ENCODE measurements at places on chromosomes 3 and 15.
A peak's percentile ranks its signal among the peaks of the same experiment; 100 is the strongest.

- DNase-seq = no peak
Measured at GRCh38 chr15:94182883-94183282, 48.5 kb upstream of the MCTP2 start.

DNA sequence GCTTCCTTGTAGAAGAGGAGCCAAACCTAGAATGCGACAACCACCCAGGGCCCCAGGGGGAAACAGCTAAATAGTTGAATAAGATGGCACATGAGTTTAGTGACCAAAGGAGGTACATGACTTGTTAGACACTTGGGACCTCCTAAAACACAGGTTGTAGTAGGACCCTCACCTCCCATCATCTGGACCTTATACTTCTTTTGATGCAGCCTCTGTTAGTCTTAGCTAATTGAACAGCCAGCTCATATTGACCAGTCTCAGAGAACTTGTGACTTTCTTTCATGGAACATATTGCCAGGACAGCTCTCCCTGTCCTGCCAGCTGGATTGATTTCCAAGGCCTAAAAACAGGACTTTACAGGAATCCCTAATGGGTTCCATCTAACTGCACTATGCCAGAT lies 45.0 kb downstream of the SPSB4 start:
- no peak for DNase-seq

DNA sequence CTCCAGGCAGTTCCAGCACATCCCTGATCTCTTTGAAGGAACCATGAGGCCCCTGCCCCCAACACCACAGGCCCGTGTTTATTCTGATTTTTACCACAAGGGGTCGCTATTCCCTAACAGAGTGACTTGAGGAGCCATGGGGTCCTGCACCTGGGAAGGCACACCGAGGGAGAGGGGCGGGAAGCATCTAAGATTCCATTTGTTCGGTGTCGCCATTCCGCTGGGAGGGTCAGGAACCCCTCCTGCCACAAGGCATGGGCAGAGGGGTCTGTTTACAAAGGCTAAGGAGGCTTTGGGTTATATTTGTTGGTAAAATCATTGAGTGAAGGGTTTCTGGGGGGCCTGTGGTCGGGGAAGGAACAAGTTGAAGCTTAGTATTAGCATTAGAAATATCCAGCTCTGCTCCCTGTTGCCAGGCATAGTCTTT lies 77.1 kb downstream of the WDR76 start:
- peak; percentile 50 for DNase-seq

DNA sequence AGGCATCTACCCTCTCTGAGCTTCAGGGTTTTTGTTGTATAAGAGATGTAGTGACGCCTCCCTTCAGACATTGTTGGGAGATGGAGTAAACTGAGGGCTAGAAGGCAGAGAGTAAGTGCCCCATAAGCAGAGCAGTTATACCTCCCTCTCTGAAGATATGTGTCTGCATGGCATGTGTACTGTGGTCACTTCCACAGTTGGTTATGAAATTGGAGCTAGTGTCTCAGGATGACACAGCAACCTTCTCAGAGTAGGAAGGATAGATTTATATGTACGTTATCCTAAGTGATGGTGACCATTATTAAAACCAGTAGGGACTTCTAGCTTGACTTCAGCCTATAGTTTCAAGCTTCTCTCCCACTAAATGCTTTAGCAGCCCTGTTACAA lies 17.9 kb downstream of the PXK start:
- DNase-seq = no peak

DNA sequence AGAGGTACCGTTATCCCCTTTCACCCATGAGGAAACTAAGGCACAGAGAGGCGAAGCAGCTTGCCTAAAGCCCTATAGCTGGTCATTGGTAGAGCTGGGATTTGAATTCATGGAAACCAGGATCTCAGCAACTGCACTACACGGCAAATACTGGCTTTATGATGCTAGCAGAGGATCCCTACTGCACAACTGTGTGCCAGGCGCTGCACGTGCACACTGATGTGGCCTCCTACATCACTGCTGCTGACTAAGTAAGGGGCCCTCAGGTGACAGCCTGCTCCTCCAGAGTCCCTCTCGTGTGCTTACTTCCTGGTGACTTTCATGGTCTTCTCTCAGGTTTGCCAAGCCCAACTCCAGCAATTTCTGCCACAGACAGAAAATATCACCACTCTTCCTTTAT lies 3.4 kb upstream of the POLG start:
- no peak for DNase-seq

DNA sequence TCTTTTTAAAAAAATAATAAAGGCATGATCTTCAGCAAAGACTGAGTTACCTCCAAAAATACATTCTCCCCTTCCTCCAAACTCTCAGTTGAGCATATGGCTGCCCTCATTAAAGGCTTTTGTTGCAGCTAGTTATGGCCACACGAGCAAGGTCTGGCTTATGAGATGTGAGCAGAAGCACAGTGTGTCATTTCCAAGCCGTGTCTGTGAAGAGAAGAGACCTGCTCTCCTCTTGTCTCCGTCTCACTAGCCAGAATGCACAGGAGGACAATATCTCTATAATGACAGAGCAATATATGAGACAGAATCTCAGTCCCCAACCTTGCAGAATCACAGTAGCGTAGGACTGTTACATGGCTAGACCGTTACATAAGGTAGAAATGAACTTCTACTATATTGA lies 152.3 kb downstream of the MAGI1 start:
- DNase-seq = no peak

GRCh38 chr3:82824491-82824890 lies 1063.0 kb upstream of the GBE1 start:
- DNase-seq = no peak

- DNase-seq = peak; percentile 100
Measured at GRCh38 chr15:66883284-66883911, 181.4 kb downstream of the SMAD6 start.

- DNase-seq = no peak
Measured at GRCh38 chr3:22451501-22451900, 700.5 kb upstream of the ZNF385D start.

- DNase-seq = peak; percentile 84
Measured at GRCh38 chr3:148955544-148956346, 35.6 kb upstream of the GYG1 start.

- DNase-seq = no peak
Measured at GRCh38 chr3:73614419-73614818, 10.3 kb downstream of the PDZRN3 start.

DNA sequence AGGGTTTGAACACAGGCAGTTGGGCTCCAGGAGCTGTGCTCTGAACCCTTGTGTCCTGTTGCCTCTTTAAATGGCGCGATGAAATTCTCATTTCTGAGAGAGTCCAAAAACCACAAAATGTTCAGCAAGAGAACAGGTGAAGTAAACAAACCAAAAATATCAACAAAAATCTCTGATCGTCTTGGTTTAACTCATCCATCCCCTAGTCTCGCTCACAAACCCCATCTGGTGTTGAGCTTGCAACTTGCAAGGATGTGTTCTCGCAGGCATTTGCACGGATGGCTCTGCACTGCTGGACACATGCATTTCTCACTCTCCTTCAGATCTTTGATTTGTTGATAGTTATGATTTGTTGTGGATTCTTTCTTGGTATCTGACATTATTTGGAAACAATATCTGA lies 31.1 kb downstream of the FAH start:
- DNase-seq = no peak

DNA sequence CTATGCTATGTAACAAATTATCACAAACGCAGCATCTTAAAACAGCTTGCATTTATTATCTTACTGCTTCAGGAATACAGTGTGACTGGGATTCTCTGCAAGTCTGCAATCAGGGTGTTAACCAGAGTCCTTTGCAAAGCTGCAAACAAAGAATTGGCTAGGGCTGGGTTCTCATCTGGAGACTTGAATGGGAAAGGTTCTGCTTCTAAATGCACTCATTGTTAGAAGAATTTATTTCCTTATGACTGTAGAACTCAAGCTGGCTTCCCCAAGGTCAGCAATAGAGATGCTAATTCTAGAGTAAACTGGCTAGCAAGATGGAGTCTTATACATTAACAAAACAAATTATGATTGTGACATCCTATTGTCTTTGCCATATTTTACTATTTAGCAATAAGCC lies 673.7 kb downstream of the DIPK2A start:
- no peak for DNase-seq

GRCh38 chr15:25688166-25688565 lies 175.0 kb downstream of the ATP10A start:
- no peak for DNase-seq

GRCh38 chr15:94667109-94667508 lies 435.7 kb downstream of the MCTP2 start:
- no peak for DNase-seq

GRCh38 chr3:12380461-12380860 lies 91.6 kb downstream of the PPARG start:
- DNase-seq = no peak

DNA sequence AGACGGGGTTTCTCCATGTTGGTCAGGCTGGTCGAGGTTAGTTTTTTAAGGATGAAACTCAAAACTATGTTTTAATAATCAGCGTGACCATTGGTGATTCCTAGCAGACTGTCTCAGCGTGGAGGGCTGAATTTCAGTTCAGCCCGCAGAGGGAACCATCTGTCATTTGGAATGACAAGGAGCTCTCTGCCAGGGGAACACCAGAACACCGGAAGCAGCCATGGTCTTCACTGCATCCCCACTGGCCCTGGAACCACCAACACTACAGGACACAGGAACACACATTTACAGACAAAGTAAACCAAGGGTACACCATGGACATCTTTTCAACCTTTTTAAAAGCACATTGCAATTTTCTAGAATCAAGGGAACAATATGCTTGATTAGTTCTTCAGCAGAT lies 424.7 kb downstream of the FHIT start:
- no peak for DNase-seq

DNA sequence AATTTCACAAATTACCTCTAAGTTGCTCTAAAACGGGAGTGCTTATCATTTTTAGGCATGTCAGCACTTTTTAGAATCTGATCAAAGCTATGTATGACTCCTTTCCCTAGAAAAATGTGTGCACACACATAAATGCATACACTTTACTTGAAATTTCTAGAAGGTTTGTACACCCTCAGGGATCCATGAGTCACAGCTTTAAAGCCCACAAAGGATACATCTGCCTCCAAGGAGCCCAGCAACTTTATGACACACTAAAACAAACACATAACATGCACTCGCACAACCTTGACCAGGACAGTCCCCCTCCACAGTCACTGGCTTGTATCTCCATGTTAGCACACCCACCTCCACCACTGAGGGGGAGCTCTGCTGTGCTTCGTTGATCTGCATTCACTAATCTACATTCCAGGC lies 722.0 kb upstream of the CFAP20DC start:
- DNase-seq = peak; percentile 98

- DNase-seq = peak; percentile 78
Measured at GRCh38 chr15:63256433-63257274, 20.8 kb upstream of the APH1B start.

DNA sequence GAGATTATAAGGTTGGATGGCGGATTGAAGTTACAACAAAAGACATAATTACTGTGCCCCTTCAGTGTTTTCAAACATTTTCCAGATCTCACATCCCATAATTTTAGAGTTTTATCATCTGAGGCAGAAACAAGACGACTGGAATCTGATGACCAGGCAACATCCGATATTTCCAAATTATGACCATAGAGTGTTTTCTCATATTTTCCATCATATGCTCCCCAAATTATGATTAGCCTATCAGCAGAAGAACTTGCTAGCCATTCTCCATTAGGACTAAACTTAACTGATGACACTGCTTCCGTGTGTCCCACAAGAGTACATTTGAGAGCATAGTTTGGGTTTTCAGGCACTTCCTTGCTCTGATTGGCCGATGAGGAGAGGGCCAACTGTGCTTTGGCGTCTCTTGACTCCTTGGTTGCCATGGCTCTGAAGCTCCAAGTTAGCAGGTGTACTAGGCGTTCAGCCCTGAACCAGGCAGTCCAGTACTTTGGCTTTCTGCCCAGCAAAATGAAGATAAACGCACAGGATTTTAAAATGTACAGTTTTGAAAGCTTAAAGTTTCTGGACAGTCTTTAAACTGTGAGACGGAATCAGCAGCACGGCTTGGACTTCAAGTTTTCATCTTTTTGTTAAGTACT lies 638 bp downstream of the WDR5B start:
- no peak for DNase-seq

DNA sequence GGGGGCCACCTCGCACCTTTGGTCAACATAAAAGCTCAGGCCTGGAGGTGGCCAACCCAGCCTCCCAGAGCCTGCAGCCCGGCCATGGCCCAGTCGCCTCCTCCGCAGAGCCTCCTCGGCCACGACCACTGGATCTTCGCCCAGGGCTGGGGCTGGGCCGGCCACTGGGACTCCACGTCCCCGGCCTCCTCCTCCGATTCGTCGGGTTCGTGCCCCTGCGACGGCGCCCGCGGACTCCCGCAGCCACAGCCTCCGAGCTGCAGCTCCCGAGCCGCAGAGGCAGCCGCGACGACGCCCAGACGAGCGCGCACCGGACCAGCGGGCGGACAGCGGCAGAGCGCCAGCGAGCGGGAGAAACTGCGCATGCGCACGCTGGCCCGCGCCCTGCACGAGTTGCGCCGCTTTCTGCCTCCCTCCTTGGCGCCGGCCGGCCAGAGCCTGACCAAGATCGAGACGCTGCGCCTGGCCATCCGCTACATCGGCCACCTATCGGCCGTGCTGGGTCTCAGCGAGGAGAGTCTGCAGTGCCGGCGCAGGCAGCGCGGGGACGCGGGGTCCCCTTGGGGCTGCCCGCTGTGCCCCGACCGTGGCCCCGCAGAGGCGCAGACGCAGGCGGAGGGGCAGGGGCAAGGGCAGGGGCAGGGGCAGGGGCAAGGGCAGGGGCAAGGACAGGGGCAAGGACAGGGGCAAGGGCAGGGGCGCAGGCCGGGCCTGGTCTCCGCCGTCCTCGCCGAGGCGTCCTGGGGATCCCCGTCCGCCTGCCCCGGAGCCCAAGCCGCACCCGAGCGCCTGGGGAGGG lies at the start of gene MESP2:
MESP2 (plus strand) TSS at position 59 of the 799 bp plus-strand sequence; CDS start at position 85, 26 bp downstream.
- DNase-seq = peak; percentile 42

DNA sequence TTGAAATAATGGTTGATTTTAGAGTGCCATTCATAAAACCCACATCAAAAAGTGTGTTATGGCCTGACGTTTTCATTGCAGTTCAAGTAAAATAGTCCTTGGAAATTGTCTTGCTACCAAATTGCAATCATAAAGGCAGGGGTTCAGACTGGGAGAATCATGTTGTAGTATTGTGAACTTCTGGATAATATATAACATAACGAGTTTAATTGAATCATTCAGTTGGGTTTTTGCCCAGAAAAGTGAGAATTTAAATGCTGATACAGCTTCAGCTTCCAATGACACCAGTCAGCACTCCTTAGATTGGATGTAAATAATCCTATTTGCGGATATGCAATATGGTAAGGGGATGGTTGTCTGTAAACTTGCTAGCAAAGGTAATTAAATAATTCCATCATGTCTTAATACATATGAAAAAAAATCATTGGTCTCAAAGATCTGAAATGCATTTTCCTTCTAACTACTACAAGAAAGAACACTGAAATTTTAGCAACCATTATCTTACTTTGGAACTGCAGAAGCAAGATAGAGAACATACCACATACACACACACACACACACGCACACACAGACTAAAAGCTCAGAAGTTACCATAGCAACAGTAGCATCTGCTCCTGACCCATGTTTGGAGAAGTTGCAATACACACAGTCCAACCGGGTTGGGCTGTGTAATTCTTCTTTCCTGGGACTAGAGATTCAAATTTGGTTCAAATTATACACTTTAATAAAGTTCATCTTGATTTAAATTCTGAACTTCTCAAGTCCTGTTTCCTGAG lies 686.2 kb upstream of the NR2F2 start:
- DNase-seq = no peak
